CD4-positive, alpha-beta T cell treated with Interleukin-4 for 4 hours (primary cell): ENCODE measurements at places on chromosomes 5 and 9.

- no peak for DNase-seq
These were observed 317.6 kb downstream of the CWC27 start for GRCh38 chr5:65086234-65086890.

- no peak for DNase-seq
These were observed 122.3 kb downstream of the PAX5 start for GRCh38 chr9:36911601-36912412.

DNA sequence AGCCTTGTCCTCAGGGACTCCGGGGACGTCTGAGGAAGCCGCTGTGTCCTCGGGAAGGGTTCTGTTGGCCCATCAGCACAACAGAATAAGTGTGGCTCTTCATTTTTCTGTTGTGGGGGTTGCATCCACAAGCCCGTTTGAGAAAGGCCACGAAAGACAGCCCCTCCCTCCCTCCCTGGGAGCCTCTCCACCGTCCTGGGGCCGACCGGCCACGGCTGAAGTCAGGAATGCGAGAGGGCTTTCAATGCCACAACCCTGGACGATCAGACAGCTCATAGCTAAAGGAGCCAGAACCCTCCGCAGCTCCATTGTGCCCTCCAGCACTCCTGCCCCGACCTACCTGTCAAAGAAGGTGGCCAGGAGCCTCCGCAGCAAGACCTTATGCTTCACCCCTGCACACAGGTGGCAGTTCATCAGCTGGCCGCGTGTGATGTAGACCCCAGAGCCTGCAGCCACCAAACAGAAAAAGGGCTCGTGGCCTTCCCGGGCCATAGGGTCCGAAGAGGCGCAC is 52.4 kb upstream of the UBAC1 start:
- no peak for DNase-seq

DNA sequence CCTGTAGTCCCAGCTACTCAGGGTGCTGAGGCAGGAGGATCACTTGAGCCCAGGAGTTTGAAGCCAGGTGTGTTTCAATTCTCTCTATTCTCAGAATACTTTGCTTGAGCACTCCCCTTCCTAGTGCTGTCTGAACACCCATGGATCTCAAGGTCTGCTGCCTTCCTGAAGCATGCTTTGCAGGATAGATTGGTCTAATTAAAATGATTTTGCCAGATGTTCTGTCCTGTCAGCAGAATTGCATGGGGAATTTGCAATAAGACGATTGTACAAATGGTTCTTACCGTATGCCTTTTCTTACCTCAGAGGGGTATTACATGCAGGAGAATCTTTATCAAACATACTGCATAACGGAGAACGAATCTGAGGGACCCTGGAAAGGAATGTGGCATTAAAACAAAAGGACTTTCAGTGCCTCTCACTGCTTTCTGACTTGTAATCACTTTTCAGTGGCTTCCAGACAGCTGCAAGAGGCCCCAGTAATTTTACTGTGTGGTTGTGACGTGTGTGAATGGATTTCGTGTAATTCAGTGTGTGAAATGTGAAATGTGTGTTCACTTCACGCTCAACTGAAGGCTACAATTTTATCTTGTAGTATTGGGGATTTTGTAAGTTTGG is 587.2 kb upstream of the SEMA6A start:
- no peak for DNase-seq

DNA sequence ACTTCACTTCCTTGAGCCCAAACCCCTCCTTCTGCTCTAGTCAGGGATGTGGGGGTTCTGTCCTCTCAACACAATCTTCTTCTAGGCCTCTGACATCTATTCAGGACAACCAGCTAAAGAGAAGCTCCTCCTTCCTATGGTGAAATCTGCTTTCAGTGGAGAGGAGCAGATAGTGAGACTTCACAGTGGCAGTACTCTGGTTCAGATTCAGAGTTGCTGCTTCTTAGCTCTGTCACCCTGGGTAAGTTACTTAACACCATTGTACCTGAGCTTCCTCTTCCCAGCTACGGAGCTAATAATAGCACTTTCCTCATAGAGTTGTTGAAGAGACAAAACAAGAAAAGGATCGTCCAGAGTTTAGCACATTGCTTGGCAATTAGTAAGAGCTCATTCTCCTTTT is 77.3 kb upstream of the LARP1 start:
- no peak for DNase-seq

GRCh38 chr5:88085462-88085861 is 183.2 kb downstream of the TMEM161B start:
- no peak for DNase-seq

DNA sequence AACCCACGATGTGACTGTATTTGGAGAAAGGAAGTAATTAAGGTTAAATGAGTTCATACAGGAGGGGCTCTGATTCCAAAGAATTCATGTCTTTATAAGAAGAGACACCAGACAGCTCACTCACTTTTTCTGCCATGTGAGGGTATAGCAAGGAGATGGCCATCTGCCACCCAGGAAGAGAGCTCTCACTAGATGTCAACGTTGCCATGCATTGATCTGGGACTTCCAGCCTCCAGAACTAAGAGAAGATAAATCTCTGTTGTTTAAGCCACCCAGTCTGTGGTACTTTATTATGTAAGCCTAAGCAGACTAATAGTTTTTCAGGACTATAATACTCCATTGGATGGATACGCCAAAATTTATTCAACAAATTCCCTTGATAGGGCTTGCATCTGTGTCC is 89.8 kb upstream of the RAD23B start:
- no peak for DNase-seq

- DNase-seq: no peak
These were observed 84.3 kb downstream of the EQTN start for GRCh38 chr9:27212621-27213020.

DNA sequence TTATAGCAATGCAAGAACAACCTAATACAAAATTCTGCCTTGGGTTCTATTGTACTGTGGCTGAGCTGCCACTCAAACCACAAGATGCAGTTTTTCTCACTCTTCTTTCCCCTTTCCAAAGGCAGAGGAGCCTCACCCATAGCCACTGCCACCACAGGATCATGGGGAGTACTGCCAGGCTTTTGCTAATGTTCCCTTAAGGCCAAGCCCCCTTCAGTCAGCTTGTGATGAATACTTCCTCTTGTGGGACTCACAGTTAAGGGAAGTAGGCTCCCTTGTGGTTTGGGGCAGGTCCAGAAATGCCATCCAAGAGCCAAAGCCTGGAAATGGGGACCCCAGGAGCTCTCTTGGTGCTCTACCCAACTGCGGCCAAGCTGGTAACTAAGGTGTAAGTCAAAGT is 258.7 kb downstream of the SPATA31D1 start:
- no peak for DNase-seq

GRCh38 chr5:7882926-7883325 is 14.0 kb downstream of the MTRR start:
- no peak for DNase-seq

DNA sequence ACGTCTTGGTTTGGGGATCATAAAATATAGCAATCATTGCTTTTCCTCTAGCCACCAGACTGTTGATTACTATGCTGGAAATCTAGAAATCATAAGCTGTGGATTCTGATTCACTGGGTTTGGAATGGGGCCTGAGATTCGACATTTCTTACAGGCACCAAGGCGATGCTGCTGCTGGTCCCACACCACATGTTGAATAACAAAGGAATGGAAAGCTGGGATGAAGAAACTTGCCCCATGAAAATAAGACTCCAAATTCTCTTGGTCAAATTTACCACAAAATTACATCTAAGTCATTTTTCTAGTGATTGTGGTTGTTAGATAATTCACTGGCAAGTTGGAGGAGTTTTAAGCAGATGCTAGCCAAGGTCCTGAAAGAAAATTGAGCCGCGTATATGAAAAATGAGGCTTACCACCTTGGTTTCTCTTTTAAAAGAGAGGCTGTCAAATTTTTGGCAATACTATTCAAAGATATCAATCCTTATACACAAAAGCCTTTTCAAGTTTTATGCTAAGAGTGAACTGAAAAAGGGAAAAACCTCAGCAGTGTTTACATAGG is 23.0 kb upstream of the MEIKIN start:
- no peak for DNase-seq

- DNase-seq: no peak
These were observed 541 bp upstream of the TBCA start for GRCh38 chr5:77776554-77777206.

DNA sequence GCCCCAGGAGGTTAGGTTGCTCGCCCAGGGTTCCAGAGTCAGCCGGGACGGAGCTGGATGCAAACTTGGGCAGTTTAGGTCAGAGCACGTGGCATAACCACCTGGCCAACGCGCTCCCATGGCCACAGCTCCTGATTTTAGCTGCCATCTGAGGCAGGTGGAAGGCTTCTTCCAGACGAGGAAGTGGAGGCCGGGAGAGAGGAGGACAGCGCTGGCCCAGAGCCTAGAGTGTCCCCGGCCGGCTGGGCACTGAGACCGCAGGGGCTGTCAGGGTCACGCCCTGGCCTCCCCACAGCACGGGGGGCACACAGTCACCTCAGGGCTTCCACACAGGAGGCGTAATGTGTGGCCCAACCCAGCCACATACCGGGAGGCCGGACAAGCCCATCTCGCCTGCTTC is 16.1 kb upstream of the PHYKPL start:
- DNase-seq: no peak

DNA sequence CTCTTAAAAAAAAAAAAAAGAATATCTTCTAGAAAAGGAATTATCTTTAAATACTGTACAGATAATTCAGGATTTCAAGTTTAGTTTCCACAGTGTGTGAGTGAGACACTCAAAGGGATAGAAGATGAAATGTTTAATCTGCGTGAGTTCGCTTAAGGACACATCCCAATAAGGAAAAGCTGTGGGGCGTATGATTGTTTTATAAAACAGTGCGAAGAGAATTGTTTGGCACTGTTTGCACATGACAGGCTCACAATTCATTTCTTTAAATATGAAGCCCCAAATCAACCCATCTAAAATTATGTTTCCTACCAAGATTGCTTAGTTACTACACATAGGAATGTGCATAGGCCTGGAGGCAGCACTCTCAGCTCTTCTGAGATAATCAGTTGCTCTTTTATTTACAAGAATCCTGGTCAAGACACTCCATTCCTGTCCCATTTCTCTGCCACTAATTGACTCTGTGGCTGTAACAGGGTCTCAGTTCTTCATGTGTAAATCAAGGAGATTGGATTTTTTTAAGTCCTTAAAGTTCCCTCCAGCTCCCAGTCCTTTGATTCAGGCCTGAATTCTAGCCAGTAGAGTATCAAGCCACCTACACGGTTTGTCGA is 60.1 kb downstream of the BHMT start:
- no peak for DNase-seq

GRCh38 chr9:72280913-72281500 is 84.0 kb downstream of the ZFAND5 start:
- DNase-seq: peak; percentile 75
